ENCODE measurements at places on chromosomes 4 and X. TPM values are rescaled to one million over a fixed set of nuclear protein-coding genes. Genes with fewer than 3 reads are reported as not detected.

The YY2 gene
- total RNA-seq, result 0.68 TPM

The CENPE gene
- 1.0 TPM for total RNA-seq

The CT55 gene
- not detected for total RNA-seq

The SHROOM2 gene
- total RNA-seq, result 11.4 TPM
